ENCODE measurements at places on chromosomes 6 and 20.

DNA sequence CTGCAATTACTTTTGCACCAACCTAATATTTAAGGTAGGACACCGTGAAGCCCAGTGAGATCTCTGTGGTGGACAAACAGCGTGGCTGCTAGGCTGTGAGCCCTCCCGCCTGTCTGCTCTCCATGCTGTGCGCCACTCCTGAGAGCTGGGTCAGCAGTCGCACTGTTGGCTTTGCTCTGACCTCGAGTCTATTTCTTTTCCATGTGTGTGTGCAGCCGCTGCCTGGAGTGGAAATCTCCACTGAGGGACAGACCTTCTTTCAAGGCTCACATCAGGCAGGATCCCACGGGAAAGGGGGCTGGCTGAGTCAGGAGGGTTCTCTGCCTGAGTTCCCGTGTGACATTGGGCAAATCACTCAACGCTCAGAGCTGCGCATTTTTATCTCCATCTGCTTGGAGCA is 27.1 kb downstream of the RIPOR3 start:
- no peak for DNase-seq

DNA sequence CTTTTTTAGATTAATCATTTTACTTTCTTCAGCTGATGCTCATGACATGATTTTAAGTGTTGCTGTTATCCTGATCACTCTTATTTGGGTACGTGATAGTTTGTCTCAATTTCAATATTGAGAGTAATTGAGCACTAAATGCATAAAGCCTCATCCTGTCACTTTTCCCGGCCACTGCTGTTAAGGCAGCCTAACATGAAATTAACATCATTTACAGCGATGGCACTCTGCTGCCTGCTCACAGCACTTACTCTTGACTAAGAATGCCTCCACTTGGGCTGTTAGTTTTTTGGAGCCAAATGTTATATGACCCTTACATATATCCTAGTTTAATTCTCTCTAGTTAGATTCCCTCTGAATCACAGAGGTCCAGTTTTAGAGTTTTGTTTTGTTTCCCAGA is 107.3 kb downstream of the SLX4IP start:
- DNase-seq: no peak

DNA sequence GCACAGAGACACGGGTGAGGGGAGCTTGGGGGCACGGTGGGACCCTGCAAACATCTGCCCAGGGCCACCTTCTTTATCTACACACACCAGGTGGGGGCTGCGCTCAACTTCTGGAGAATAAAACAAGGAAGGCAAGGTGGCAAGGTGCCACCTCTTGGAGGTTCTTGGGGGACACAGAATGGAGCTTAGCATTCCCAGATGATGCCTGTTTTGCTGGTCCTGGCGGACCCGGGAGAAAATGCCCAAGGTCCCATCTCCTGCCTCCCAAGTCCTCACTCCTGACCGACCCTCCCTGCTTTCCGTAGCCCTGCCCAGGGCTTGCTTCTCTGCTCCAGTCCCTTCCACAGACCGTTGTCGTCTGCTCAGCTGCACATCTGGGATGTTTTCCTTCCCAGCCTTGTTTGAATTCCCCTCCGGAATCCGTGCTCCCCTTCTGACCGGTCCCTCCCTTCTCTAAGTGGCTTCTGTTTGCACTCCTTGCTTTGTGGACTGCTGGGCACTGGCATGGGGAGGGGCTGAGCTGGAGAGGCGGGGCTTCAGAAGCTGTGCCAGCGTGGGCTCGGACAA is 13.1 kb downstream of the ITPR3 start:
- DNase-seq: no peak

- DNase-seq: no peak
Observed at GRCh38 chr6:39041072-39041471, 7.5 kb upstream of the GLP1R start.

GRCh38 chr20:3786126-3786484 is 435 bp downstream of the CENPB start:
- no peak for DNase-seq

DNA sequence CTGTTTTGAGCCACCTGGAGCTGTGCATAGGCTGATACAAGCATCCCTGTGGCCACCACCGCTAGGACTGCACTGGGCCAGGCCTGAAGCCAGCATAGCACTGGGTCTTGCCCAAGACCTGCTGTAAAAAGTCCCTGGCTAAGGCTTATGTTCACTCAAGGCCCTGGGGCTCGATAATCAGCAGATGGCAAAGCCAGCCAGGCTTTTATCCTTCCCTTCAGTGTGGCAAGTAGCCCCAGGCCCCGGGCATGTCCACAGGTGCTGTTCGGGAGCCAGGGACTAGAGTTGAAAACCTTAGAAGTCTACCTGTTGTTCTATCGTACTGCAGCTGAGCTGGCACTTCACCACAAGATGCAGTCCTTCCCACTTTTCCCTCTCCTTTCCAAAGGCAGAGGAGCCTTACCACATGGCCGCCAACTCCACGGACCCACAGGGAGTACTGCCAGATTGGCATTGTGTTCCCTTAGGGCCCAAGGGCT is 226.4 kb upstream of the ZNF217 start:
- no peak for DNase-seq

DNA sequence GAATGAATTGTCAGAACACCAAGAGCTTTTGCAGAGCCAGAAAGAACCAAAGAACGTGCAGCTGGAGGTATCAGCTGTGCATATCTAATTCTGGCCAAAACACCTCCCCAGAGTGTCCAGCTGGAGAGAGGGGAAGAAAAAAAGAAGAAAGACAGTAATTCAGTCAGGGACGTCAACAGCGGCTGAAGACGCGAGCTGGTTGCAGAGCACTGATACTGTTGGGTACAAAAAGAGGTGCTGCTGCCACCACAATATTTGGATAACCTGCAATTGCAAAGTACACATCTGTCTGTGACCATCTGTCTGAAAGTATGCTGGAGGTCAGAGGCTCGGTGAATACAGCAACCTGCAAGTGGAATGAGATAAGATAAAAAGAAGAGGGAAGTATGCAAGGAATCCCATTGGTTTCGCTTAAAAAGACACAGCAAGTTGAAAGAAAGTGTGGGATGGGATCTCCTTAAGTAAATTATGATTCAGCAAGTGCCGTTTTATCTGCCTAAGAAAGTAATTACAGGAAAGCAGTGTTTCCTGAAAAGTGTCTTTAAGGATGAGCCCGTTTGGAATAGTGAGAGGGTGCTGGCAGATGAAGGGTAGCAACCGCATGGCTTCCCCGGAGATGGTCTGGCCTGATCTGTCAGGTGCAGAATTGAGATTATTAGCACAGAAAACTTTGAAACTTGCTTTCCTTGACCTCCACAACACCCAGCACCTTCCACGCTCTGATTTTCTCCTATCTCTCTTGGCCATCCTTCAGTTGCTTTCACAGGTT is 189.9 kb upstream of the PRDM1 start:
- DNase-seq: no peak

DNA sequence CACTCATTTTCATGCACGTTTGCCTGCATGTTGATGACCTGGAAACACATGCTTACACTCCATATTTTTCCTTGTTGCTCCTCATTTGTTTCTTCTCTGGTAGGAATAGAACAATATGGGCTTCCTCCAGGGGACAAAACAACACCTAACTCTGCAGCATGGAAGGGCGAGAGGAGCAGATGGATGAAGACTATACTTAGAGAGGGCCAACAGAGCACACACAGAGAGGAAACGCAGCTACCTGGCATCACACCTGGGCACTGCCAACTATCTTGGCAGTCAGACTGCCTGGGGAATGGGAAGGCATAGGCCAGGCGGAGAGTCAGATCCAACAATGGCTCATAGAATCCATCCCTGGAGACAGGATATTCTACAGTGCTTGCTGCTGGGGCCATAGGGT is 290.9 kb downstream of the CD83 start:
- DNase-seq: no peak

- DNase-seq: no peak
Observed at GRCh38 chr6:157637941-157638662, 184.9 kb upstream of the SNX9 start.

GRCh38 chr6:140567466-140567865 is 1193.0 kb upstream of the CITED2 start:
- DNase-seq: no peak

DNA sequence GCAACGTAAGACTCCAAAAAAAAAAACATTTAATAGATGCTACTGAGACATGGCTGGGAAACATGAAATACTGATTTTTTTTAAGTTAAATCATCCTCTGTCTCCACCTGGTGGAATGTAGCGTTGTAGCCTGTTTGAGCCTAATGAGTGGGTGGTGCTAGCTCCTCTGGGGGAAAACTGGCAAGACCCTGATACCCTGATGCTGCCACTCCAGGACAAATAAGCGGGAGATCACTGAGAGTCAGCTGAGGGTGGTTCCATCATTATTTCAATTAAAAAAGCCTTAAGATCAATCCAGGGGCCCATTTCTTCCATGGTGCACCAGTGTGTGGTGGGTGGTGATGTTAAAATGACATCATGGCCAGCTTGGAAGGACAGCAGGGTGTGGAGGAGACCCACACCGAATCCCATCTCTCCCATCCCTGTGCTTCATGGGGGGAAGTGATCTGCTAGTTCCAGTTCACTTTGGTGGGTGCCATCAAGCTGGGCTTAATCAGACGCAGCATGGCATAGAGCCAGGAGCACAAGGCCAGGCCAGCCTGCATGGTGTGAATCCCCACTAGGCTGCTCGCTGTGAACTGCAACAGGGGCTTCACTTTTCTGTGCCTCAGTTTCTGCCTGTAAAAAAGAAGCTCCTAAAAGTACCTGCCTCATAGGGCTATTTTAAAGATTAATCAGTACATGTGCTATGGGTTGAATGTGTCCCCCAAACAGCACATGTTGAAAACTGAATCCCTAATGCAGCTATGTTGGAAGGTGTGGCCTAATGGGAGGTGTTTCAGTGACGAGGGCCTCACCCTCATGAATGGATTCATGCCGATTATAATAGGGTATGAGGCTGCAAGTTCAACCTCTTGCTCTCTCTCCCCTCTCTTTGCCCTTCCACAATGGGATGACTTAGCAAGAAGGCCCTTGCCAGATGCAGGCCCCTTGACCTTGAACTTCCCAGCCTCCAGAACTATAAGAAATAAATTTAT is 13.0 kb upstream of the MRPS10 start:
- DNase-seq: no peak

GRCh38 chr20:2446845-2447244 is 23.7 kb downstream of the SNRPB start:
- no peak for DNase-seq

GRCh38 chr6:145151624-145152023 is 583.7 kb downstream of the EPM2A start:
- DNase-seq: no peak

GRCh38 chr6:83914953-83915352 is 55.5 kb downstream of the CYB5R4 start:
- no peak for DNase-seq
